ENCODE measurements at places on chromosomes 1 and 21.

DNA sequence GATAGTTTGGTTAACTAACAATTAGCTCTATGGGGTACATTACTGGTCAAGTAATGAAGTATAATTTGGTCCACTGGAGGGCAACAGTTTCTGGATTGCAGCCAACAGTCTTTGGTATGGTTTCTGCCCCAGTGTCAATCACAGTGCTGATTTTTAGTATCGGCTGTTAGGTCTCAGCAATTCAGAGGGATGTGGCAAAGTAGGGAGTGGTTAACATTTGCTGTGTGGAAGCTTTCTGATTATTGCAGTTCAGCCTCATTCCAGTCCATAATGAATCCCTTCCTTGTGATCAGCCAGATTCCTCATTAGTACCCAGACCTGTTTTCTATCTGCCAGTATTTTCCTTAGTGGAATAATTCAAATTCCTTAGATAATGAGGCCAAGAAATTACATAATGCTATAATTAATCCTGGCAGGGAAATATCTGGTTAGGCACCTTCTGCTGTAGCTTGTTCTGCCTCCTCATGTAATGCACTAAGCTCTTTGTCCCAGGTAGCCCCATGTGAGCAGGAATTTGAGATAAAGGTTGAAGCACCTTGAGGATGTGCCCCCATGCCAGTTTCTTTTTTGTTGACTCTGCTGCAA is 14.0 kb downstream of the F3 start:
- DNase-seq = no peak

DNA sequence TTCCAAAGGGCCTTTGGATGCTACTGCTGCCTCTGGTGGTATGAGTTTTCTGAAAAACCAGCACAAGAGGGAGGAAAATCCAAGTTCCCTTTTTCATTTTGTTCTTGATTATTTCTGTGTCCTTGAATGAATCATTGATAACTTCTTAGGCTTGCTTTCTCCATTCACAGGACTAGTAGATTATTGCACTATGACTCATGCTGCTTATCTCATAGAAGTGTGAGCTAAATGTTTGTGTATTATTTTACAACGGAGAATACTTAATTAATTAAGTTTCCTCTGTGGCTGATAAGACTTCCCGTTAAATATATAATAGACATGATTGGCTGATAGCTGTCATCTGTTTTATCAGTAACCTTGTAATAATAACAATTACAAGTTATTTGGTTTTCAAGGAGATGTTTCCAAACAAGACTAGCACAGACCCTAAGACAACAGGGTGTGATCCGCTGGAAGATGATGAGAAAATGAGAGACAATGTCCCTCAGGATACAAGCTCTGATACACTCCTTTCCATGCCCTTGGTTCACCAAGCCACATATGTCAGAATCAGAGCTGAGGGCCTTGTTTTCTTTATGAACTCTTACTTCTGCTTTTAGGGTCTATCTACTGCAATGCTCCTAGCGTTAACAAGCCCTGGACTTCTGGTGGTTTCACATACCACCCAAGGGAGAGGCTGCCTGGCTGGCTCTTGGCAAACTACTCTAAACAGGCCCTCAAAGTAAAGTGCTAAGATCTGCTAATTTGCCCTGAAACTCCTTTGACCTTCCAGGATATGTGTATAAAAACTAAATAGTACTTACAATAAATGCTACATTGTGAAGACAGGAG is 1078.3 kb downstream of the TTLL7 start:
- no peak for DNase-seq

- DNase-seq = no peak
Observed at GRCh38 chr21:41755258-41755933, 11.5 kb downstream of the RIPK4 start.

DNA sequence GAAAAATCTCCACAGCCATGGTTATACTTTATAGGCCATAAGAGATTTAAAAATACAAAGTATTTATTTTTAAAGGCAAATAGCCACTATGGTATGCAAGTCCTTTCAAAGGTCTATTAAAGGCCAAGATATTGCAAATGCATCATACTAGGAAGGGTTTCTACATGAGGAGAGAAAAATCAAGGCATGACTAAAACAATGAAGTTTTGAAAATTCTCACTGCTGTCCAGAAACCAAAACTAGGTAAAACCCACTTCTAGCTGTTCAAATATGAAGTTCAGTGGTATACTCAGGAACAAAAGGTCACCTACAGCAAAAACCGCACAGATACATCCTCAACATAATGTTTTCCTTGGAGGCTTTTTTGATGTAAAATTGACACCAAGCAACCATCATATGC is 75.0 kb downstream of the EPS15 start:
- no peak for DNase-seq

- peak; percentile 81 for DNase-seq
Observed at GRCh38 chr1:154186177-154186576, 5.7 kb downstream of the TPM3 start.

DNA sequence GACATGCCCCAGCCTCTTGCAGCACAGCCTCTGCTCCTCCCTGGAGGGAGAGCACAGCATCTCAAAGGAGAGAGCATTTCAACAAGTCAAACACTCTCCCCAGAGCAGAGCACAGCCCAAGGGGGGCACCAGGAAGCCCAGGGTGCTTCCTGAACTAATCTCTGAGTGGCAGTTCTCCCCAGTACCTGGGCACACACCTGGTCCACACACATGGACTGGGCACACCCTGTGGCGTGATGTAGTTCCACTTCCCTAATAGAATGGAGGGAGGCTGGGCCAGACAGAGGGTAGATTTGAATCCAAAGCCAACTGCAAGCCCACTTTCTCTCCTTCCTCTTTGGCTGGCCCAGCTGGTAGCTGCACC is 55.5 kb downstream of the CD46 start:
- no peak for DNase-seq

DNA sequence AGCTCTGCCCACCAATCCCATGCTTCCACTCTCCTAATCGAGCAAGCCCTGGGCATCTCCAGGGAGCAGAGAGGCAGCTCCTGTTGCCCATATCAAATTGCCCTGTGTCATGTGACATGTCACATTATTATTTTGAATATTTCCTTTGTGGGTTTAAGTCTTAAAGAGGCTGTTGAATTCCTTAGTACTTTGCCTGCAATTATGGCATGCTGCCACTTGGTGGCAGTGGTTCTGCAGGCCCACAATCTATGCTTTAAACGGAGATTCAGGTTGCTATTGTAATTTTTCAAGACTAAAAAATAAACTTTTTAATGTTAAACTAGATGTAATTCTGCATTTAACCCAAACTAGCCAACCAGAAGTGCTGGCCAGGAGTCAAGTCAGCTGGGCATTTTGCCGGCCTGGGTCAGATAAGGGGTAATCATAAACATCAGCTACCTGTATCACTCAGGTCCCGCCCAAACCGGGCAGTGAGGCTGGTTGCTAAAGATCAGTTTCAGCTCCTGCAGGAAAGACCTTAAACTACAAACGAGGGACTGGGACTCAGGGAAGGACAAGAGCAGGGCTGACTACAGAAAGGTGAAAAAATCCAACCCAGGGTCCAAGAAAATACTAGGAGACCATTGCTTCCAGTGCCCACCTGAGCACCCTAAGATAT is 37.3 kb upstream of the ARHGEF16 start:
- DNase-seq = no peak

DNA sequence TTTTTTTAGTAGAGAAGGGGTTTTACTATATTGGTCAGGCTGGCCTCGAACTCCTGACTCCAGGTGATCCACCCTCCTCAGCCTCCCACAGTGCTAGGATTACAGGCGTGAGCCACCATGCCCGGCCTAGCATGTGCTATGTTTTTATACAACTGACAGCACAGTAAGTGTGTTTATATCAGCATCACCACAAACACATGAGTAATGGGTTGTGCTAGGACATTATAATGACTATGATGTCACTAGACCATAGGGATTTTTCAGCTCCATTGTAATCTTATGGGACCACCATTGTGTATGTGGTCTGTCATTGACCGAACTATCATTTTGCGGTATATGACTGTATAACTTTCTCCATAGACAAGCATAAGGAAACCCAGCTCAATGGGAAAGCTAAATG is 6.3 kb downstream of the LEFTY2 start:
- no peak for DNase-seq

DNA sequence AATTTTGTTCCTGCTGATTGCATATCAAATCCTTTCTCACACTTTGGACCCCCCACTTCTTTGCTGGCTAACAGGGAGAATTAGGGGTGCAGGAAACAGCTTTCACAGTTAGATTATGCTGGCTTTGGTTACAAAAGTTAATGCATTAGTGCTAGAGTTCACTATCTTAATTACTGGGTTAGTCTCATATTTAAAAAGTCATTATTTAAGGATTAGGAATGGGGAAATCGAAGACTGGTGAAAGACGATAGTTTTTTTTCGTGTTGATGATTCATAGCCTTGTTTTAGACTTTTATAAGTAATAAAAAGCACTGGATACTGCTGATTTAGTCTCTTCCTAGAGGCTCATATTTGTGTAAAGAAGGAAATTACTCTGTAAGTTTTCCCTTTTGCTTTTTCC is 11.6 kb downstream of the ST6GALNAC3 start:
- DNase-seq = no peak

GRCh38 chr1:176656257-176656995 is 193.5 kb downstream of the PAPPA2 start:
- no peak for DNase-seq

GRCh38 chr1:25003457-25004190 is 73.5 kb upstream of the RUNX3 start:
- no peak for DNase-seq

DNA sequence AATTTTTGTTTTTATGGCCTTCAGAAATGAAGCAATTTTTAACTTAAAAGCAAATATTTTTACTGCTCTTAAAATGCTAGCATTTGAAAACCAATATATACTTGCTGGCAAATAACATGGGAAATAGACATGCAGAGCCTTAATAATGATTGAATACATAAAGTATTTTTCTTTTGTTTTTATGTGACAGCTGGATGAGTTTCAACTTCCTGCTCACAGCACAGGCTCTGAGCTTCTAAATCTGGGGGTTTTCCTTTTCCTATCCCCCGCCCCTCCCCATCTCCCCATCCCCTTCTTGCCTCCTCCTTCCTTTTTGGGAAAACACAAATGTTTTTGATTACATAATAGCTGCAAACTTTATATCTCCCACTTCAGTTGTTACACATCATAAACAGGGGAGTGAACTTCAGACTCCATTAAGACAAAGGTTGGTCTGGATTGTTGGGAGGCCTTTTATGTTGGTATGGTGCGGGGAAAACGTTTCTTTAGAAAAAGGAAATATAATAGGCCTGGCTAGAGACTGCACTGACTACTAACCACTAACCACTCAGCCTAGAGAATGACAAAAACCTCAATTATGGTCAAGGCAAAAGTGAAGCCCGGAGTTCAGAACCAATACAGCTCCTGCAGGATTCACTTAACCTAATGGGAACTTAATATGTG is 116.1 kb upstream of the GORAB start:
- DNase-seq = no peak

DNA sequence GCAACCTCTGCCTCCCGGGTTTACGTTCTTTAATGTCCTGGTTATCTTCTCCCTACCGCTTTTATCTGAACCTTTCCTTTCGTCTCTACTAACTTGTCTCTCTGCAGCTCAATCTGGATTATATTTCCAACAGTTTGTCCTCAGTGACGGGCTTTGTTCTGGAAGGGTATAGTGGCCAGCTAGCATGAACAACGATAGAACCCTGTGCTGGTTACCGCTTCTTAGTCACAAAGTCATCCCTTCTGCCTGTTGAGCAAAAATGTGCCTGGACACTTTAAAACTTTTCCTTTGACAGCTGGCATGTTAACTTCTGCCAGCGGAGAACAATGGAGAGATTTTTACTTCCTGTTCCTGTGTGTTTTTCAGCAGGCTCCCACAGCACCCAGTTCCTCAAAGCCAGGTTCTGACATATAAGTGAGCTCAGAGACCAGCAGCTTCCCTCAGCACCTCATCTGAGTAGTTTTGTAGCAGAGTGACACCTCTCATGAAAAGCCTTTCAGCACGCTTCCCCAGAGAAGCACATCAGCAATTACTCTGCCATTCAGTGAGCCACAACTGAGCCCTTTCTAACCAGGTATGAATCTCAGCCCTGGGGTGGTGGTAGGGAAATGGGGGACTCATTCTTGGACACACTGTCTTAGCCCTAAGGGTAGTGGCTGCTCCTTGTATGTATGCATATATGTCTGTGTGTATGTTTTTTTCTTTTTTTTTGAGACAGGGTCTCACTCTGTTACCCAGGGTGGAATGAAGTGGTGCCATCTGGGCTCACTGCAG is 23.6 kb upstream of the CCDC17 start:
- DNase-seq = no peak

GRCh38 chr1:1093610-1093943 is 19.5 kb upstream of the RNF223 start:
- DNase-seq = no peak

DNA sequence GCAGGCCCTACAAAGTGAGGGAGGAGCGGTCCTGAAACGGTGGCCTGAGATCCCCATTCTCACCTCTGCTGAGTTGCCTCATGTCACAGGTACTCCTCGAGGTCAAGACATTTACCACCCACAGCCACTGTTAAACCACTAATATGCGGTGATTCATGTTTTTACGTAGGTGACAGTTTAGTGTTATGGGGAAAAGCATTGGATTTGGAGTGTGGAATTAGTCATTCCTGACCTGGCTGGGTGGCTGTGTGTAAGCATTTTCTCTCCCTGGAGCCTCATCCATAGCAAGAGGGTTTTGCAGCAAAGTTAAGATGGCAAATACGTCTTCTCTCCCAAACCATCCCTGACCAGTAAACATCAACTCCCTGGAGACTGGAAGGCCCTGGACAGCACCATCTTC is 57.8 kb upstream of the KCNJ6 start:
- DNase-seq = no peak

- DNase-seq = no peak
Observed at GRCh38 chr1:225447650-225448089, 19.8 kb upstream of the LBR start.

GRCh38 chr21:45977396-45977795 is 4.2 kb upstream of the COL6A1 start:
- DNase-seq = no peak

GRCh38 chr1:238660849-238661248 is 725.5 kb upstream of the CHRM3 start:
- DNase-seq = no peak

GRCh38 chr1:86648255-86648654 is 56.1 kb upstream of the SH3GLB1 start:
- no peak for DNase-seq

GRCh38 chr1:90925928-90926869 is 95.6 kb downstream of the ZNF644 start:
- DNase-seq = no peak

DNA sequence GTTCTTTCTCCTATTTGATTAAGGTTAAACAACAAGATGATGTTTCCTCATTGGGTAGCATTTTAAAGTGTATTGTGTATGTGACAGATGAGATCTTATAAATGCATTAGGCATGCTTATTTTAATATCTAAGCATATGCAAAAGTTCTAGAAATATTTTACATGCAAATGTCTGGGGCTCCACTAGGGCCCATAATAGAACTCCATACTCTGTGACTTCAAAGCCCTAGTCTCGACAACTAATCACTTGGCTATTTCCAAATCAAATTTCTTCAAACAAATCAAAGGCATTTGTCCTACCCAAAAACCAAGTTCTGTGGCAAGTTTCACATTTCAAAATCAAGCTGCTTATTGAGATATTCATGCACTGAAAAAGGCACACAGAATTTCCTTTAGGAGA is 385.6 kb upstream of the ST6GALNAC5 start:
- no peak for DNase-seq

GRCh38 chr1:43779266-43779665 is 71.9 kb downstream of the ST3GAL3 start:
- no peak for DNase-seq

GRCh38 chr21:21162786-21163185 is 164.6 kb downstream of the NCAM2 start:
- no peak for DNase-seq

- DNase-seq = no peak
Observed at GRCh38 chr1:10665226-10665625, 131.2 kb downstream of the CASZ1 start.

GRCh38 chr1:47997289-47998200 is at the start of gene TRABD2B:
Gene TRABD2B, minus strand, starts transcription at chr1:47997385.
- peak; percentile 64 for DNase-seq
